ENCODE measurements at places on chromosomes 5 and 9. TPM values are rescaled to one million over a fixed set of nuclear protein-coding genes. Genes with fewer than 3 reads are reported as not detected.

ZDHHC21 gene
- total RNA-seq: 19.7 TPM

LCN6 gene
- 2.9 TPM for total RNA-seq

RFX3 gene
- total RNA-seq: 25.4 TPM

KCNN2 gene
- 1.2 TPM for total RNA-seq

SCGB3A1 gene
- total RNA-seq: 1,318 TPM

GLRA1 gene
- total RNA-seq: not detected

SOHLH1 gene
- not detected for total RNA-seq

GRCh38 chr5:137646761-137647160 lies 89.1 kb downstream of the KLHL3 start:
- DNase-seq: no peak

DNA sequence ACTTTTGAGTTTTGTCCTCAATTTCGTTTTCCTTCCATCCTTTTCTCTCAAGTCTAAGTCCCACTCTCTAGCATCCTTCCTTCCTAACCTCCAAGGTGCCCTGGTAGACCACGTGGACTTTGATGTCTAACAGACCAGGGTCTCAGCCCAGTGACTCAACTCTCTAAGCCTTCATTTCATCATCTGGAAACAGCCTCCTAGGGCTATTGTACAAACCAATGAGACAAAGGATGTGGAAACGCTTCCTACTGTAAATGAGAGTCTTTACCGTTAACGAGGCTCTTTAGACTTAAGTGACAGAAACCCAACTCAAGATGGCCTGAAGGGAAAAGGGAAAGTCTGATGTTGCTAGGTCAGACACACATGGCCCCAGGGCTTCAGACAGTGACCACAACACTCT lies 49.2 kb upstream of the CPLX2 start:
- DNase-seq: no peak

DNA sequence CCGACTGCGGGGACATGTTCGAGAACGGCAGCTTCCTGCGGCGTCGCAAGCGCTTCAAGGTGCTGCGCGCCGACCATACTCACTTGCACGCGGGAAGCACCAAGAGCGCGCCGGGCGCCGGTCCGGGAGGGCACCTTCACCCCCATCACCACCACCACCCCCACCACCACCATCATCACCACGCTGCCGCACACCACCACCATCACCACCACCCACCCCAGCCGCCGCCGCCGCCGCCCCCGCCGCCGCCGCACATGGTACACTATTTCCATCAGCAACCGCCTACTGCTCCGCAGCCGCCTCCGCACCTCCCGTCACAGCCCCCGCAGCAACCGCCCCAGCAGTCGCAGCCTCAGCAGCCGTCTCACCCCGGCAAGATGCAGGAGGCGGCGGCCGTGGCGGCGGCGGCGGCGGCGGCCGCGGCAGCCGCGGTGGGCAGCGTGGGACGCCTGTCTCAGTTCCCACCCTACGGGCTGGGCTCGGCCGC lies 514 bp downstream of the FOXB2 start:
- no peak for DNase-seq

GRCh38 chr9:2414465-2414864 lies 207.1 kb upstream of the VLDLR start:
- no peak for DNase-seq

DNA sequence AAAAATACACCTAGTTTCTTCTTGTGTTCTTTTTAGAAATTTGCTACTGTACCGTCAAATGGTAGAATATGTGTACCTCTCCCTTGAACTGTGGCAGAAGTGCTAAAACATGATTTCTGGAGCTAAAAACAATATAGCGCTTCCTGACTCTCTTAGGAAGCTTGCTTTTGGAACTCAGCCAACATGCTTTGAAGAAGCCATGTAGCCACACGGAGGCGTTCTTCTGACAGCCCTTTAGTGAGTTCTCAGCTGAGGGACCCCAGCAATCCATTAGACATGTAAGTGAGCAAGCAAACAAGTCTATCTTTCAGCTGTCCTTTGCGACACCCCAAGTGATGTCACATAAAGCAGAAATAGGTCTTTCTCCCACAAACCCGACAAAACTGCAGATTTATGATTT lies 917.0 kb downstream of the CDH9 start:
- no peak for DNase-seq

DNA sequence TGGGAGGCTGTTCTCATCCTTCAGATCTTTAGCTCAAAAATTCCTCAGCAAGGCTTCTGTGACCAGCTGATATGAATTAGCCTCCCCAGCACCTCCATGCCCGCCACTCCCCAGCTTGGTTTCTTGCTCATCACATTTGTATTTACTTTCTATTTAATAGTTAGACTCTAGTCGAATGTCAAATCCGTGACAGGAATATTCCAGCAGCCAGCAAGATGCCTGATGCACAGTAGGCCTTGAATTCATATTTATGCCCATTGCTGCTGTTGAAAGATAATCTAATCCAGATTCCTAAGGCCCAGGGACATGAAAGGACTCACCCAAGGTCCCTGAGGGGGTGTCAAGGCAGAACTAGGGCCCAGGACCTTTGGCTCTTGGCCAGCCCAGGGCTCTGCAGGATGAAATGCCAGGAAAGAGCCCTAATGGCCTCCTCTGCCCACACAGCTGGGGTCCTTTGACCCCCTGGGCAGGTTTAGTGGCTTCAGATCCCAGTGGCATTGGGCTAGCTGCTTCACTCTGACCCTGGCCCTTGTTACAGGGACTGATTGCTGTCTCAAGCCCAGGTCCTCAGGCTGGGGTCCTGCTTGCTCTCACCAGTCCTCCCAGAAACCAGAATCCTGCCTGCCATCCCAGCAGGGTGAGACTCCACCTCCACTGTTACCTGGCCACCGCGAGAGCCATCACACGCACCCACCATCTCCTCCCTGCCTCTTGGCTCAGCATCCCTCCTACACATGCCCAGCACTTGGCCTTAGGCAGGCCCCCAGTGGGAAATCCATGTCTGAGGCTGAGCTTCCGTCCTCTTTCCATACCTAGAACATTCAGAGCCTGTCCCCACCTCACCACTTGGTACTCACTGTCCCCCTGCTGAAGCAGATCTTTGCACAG lies 7.3 kb downstream of the CSF1R start:
- no peak for DNase-seq

DNA sequence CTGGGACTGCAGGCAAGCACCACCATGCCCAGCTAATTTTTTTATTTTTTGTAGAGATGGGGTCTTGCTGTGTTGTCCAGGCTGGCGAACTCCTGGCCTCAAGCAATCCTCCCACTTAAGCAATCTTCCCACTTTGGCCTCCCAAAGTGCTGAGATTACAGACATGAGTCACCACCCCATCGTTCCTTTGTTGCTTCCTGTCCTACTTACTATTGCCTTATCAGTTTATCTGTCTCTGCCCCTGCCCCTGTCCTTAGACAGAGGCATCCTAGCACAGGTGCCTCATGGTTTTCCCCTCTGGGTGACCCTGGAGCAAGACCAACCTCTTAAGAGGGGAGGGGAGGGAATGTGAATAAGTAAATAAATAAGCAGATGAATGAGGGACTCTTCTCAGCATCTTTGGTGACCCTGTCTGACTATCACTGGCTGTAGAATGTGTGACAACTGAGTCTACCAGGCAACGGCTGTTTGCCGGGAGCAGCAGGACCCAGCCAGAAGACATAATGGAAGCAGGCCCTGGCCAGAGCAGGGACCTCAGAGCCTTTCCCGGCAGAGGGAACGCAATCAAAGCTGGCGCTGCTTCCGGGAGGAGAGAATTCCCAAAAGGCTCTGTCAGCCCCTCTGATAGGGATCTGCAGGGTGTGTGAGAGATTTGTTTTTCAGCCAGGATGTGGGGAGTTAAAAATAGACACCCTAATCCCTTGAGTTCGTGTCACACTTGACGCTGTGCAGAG lies 43.8 kb upstream of the DAB2IP start:
- DNase-seq: no peak

- DNase-seq: no peak
These were observed 14.7 kb downstream of the RFK start for GRCh38 chr9:76379494-76379893.

GRCh38 chr9:25519286-25519685 lies 159.0 kb downstream of the TUSC1 start:
- DNase-seq: no peak

GRCh38 chr5:159341145-159341544 lies 10.9 kb upstream of the IL12B start:
- DNase-seq: no peak

DNA sequence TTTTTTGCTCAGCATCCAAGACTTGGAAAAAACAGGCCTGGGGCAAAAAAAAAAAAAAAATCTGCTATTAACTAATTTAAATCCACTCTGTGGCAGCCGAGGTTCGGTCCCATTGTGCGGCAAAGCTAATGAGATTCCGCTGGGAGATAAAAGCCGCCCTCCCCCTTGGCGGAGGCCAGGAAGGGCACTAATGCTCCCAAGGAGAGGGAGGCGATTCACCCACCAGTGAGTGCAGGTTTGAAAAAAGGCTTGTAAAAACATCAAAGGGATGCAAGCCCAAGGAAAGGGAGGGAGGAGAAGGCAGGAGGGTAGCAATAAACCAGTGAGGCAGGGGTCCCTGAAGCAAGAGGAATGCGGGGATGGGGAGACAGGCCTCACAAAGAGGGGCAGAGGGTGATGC lies 129.5 kb upstream of the RAPGEF1 start:
- DNase-seq: no peak

- DNase-seq: peak; percentile 91
These were observed 479 bp upstream of the RNF38 start for GRCh38 chr9:36400332-36401163.

- no peak for DNase-seq
These were observed 275.0 kb downstream of the DRD1 start for GRCh38 chr5:175168882-175169507.

DNA sequence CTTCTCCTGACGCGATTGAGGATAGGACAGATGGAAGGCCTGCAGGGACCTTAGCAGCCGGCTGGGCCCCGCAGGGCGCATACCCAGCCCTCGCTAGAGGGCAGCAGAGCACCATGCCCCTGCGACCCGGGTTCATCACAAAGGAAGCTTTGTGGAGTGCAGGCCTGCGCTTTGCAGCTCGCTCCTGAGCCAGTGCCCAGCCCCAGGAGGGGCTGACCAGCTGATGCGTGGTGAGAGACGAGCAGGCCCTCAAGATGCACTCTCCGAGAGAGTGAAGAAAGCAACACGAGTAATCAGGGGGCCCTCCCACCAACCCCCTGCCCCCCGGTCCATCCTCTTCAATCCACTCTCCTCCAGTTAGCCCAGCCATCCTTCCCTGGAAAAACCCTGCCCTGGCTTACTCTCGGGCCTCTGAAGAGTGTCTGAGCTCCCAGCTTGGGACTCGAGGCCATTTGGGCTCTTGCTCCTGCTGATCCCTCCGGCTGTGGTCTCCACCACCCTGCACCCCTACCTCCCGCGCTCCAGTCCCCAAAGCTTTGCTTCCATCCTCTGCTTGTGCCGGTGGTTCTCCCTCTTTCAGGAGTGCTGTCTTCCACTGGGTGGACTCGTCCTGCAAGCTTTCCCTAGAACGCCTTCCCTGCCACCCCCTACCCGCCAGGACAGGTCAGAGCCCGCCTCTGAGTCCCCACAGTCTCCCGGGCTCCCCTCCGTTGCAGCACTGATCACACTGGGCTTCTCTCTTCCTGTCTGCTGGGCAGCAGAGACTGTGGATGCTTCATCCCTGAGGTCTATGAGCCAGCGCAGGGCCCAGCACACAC lies 9.1 kb upstream of the KIF12 start:
- DNase-seq: peak; percentile 77

DNA sequence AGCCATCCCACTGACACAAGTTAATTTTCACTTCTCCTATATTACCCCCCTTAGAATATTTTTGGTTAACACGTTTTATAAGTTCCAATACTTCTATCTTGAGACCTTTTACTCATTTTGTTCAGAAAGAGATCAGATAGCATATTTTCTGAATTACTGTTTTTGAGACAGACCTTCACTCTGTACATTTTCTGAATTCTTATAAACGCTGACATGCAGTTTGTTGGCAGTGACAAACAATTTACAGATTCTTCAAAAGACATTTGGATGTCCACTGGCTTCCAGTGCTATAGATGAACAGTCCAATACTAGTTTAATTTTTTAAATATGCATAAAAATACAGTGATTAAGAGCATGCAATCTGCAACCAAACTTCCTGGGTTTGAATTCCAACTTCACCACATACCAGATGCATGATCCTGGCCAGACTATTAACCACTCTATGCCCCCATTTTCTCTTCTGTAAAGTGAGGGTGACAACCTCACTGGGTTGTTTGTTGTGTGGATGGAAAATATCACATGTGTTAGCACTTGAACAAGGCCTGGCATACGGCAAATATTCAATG lies 142.1 kb downstream of the AGTPBP1 start:
- no peak for DNase-seq

DNA sequence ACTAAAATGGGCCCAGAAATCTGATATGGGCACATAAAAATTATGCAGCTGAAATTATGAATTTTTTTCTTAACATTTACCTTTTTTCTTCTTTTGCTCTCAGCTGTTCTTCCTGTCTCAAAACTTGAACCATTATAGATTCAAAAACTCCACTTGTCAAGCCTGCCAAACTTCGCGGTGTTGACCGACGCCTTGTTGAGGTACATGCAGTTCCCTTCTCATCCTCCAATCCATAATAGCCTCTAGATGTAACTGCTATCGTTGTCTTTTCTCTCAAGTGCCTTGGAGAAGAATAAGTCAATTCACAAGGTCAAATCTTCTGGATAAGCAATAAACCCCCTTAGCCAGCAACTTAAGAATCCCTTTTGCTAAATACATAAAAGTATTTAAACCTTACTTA lies 27.2 kb downstream of the RANBP6 start:
- DNase-seq: no peak

DNA sequence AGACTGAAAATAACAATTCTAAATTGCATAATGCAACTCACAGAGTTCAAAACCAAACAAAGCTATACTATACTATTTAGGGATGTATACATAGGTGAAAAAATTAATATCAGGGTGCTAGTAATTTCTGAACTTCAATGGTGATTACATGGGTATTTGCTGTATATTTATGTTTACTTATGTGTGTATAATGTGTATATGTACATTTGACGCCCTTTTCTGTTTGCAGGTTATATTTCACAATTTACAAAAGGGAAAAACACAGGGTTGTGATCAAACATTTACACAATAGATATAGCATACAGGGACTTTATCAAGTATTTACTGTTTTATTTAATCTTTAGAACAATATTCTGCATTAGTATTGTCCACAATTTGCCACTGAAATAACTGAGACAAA lies 184.0 kb downstream of the DENND1A start:
- no peak for DNase-seq

DNA sequence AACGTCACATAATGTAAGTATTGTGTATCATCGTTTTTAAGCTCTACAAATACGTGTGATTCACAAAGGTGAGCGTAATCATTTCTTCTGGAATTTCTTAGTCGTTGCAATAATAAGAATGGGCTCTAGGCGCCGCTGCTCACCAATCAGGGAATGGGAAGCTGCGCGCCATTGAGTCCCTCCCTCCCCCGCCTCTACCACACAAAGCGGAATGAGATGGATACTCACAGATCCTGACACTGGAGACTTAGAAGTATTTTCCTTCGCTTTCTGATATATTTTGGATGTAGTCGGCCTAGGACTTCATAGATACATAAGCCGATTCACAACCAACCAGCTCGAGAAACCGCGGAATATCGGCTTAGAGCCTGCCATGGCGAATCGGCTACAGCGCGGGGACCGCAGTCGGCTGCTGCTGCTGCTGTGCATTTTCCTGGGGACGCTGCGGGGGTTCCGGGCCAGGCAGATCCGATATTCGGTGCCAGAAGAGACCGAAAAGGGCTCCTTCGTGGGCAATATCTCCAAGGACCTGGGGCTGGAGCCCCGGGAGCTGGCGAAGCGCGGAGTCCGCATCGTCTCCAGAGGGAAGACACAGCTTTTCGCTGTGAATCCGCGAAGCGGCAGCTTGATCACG lies at the start of gene PCDHGA11:
Gene PCDHGA11 (plus strand): TSS at position 197 of the 634 bp plus-strand sequence. CDS start 177 bp downstream, at position 374.
- peak; percentile 69 for DNase-seq
